ENCODE measurements at places on chromosomes 2 and 18.

DNA sequence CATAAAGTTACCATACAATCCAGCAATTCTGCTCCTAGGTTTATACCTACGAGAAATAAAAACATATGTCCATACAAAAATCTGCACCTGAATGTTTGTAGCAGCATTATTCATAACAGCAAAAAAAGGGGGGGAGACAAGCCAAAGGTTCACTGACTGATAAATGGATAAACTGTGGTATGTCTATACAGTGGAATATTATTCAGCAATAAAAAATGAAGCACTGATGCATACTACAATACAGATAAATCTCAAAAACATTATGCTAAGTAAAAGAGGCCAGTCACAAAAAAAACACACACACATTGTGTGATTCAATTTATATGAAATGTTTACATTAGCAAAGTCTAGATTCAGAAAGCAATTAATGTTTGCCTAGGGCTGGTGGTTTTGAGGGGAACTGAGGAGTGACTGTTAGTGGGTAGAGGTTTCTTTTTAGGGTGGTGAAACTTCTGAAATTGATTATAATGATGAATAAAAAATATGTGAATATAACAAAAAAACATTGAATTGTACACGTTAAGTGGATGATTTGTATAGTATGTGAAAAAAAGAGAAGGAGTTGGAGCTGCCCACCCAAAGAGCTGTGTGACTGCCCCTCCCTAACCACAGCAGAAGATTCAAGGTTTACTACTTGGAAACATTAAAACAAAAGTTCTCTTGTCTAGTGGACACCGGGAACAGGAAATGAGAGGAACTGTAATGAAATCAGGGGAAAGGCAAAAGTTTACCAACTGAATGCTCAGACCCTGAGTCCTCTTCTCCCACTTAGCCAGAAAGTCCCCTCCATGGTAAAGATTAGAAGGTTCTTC lies 13.4 kb downstream of the COLEC12 start:
- DNase-seq, result no peak

- no peak for DNase-seq
These were observed 94.0 kb upstream of the ITGA4 start for GRCh38 chr2:181363164-181363563.

DNA sequence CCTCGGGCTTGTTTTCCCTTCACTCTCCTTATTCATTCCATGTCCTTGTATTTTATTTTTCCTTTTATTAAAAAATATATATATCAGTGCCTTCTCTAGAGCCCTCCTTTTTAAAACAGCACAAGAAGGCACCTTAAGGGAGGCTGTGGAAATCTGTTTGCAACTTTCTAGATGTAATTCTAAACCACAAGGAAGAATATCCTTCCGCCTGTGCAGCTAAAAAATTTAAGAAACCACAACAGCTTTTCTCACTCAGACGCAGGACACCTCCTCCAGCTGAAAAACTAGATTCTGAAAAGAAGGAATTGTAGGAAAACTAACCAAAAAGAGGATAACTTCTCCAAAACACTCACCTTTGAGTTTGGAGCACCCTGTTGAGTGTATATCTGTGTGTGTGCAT lies 142.2 kb downstream of the BCL11A start:
- DNase-seq, result no peak

GRCh38 chr2:202023198-202023903 lies 10.3 kb upstream of the FZD7 start:
- DNase-seq, result no peak

DNA sequence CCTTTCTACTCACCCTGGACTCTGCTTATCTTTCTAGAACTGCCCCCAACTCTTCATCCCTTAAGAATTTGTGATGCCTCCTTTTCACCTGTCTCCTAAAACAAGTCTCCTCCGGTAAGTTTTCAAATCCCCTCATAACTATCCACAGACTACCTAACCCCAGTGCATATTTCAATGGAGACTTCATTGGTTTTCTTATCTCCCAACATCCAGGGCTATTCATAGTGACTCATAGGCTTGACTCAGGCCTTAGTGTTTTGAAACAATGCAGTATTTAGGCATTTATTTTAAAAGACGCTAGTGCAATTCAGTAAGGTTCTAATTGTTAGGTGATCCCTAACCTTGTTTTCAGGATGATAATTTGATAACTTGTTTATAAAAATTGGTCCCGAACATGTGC lies 399.2 kb downstream of the CPS1 start:
- DNase-seq, result peak; percentile 15

- no peak for DNase-seq
These were observed 564.7 kb upstream of the SLC39A10 start for GRCh38 chr2:195092341-195092740.

DNA sequence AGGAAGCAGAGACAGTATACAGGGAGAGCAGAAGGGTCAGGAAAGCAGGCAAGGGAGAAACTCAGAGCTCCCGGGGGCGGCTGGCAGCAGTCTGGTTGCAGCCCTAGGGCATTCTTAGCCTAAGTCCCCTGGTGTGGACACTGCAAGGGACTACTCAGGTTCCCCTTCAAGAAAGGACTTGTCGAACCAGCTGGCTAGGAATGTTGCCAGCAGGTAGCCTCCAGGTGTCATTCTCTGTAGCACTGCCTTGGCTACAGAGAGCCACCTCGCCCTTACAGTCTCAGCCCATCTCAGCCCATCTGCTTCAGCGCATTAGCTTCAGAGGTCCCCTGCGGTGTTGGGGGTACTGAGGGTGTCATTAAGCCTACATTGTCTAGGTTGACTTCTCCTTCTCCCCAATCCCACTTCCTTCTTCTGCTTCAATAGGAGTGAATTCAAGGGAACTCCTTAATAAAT lies 11.3 kb upstream of the TMSB10 start:
- DNase-seq, result no peak

DNA sequence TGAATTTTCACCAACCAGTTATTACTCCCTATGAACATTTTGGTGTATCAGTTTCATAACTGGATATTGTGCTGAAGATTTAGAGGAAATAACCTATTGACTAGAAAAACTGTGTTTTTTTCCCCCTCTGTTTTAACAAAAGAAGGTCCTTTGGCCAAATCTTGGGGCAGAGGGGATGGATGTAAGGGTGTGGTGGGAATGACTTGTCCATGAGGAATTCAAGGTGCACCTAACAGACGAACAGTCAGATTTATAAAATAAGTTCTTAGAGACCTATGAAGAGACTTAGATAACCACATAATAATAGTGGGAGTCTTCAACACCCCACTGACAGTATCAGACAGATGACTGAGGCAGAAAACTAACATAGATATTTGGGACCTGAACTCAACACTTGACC lies 119.3 kb upstream of the SESTD1 start:
- no peak for DNase-seq

GRCh38 chr2:190093793-190094192 lies 31.3 kb upstream of the MSTN start:
- DNase-seq, result no peak

- DNase-seq, result no peak
These were observed 33.7 kb upstream of the MRPL33 start for GRCh38 chr2:27737676-27738348.

- DNase-seq, result no peak
These were observed 16.1 kb downstream of the CPSF3 start for GRCh38 chr2:9439536-9439935.

DNA sequence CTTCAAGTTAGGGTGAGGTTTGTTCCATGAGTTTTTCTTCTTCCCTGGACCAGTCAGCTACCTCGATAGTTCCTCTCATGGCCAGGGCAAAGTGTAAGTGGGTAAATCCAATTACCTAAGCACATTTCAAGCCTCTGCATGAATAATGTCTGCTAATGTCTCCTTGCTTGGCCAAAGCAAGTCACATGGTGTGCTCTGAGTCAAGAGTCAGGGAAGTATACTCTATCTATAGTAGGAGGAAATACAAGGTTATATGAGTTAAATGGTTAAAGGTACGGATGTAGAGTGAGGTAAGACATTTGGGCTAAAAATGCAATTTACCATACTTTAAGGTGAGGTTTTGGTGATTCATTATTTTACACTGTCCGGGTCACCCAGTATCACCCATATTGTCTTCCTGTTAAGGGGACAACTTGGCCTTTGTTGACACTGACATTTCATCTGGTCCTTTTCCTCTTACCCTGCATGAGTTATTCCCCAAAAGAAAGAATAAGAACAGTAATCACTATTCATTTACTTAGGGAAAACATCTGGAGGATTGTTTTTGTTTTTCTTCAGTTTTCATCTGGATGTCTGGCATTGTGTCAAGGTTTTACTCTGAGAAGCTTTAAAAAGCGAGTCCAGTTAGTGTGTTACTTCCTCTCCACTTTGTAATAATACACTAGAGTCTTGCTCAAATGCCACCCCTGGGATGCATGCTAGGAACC lies 405.5 kb downstream of the RND3 start:
- DNase-seq, result no peak

DNA sequence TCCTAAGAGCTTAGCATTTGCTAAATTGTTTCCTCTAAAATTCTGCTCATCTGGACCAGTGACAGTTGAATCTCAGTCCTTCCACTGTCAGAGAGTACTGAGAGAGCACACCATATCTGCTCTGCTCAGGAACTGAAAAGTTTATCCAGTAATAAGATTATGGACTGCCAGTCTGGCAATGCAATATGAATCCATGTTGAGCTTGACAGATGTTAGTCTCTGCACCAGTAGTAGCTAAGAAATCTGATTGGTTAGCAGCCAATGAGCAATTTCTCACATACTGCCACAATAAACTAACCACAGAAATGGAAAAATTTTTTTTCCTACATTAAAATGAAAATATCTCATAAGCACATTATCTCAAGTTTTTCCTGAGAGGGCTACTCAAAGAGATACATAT lies 2.3 kb downstream of the PRKD3 start:
- DNase-seq, result no peak

DNA sequence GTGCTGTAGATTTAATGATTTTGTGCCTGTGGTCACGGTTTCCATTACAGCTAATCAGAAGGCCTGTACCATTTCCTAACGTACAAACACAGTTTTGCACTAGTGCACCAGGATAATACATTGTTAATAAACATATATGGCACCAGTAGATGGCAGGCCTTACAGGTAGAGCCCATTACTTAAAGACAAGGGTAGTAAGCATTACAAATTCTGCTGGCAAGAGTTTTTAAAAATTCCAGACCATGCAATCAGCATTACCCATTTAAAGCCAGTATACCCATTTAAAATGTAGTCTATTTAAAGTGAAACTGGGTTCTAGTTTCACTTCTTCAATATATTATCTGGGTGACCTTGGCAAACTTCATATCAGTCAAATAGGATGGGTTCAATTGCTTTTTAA lies 224.2 kb downstream of the NUP35 start:
- no peak for DNase-seq

DNA sequence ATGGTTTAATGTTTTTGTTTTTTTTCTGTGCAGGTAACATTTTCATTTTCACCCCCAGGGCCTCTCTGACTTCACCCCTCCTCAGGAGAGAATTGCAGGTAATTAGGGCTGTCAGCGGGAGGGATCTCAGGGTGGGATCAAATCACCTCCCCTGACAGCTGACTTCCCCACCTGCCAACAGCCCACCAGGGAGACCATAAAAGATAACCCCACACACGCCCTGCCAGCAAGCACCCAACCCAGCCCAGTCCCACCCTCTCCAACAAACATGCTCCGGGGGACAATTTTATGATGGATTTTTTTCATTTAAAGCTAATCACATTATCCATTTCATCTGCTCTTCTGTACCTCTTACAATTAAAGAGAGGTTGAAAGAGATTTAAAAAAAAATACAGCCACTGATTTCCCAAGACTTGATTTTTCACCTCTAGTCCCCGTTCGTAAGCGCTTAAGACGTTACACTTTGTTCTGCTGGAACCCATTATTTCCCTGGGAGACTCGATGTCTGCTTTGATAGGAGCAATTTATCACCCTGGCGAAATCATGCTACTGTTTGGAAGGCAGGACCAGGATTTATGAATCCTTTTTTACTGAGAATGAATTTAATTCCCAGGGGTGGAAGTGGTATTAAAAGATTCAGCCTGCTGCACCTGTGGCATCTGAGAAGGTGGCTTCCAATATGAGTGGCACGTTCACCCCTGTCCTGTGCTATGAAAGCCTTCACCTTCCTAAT lies 232.9 kb upstream of the ID2 start:
- DNase-seq, result no peak

- DNase-seq, result no peak
These were observed 8.4 kb upstream of the MSH6 start for GRCh38 chr2:47774567-47774966.

GRCh38 chr2:43086451-43087221 lies 139.8 kb downstream of the ZFP36L2 start:
- peak; percentile 19 for DNase-seq

DNA sequence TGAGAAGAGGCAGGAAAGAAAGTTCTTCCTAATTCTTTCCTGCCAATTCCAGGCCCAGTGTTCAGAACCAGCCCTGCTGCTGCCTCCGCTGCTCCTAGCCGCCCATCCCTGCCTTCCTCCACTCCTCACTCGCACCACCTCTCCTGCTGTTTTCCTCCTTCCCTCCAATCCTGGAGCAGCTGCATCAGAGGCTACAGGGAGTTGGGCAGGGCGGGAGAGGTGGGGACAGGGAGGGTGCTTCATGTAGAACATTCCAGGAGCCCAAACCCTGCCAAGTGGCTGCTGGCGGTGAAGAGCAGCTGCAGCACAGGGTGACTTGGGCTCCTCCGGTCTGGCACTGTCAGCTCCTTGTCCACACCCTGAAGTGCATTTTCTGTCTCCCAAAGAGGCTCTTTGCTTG lies 176.3 kb downstream of the TNS1 start:
- DNase-seq, result no peak

GRCh38 chr2:155309483-155309882 lies 611.0 kb downstream of the KCNJ3 start:
- DNase-seq, result no peak

- DNase-seq, result no peak
These were observed 123.1 kb downstream of the CELF4 start for GRCh38 chr18:37442477-37442876.

DNA sequence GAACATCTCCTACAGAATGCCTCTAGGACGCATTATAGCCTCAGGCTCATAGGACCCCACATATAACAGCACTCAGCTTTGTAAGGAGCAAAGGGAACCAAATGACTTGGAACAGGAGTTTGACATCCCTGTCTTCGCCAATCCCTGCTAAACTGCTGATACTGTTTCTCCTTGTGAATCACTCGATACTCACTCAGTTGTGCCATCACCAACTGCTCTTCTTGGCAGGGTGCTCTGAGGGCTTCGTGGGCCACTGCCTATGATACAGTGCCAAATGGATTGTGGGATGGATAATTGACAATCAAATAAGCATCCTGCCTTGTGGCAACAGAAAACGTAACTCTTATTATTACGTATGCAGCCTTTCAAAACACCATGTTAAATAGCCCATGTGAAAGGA lies 396.3 kb downstream of the RIT2 start:
- DNase-seq, result no peak

DNA sequence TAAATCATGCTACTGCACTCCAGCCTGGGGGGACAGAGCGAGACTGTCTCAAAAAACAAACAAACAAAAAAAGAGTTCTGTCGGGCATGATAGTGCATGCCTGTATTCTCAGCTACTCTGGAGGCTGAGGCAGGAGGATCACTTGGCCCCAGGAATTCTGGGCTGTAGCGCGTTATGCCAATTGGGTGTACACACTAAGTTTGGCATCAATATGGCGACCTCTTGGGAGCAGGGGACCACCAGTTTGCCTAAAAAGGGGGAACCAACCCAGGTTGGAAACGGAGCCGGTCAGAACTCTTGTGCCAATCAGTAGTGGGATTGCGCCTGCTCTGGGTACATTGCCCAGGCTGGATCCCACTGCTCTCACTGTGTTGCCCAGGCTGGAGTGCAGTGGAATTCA lies 49.7 kb downstream of the SDC1 start:
- DNase-seq, result no peak

Measured in HCT116 (cell line).